ENCODE measurements at places on chromosomes 16 and 17.

DNA sequence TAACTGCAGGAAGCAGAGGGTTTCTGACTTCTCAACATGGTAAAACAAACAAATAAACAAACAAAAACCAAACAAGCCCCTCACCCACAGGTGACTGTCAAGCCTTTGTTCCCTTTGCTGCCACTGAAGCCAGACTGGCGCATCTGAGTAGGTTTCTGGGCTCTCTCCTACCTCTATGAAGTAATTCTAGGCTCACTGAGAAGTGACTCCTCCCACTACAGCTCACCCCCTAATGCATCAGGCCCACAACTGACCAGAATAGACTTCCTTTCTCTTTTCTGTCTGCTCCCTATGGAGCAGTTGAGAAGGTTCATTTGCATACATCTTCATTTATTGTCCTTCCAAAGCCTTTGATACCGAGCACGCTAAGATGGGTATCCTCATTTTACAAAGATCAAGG, 77.0 kb upstream of the CCL2 start:
- DNase-seq = no peak

DNA sequence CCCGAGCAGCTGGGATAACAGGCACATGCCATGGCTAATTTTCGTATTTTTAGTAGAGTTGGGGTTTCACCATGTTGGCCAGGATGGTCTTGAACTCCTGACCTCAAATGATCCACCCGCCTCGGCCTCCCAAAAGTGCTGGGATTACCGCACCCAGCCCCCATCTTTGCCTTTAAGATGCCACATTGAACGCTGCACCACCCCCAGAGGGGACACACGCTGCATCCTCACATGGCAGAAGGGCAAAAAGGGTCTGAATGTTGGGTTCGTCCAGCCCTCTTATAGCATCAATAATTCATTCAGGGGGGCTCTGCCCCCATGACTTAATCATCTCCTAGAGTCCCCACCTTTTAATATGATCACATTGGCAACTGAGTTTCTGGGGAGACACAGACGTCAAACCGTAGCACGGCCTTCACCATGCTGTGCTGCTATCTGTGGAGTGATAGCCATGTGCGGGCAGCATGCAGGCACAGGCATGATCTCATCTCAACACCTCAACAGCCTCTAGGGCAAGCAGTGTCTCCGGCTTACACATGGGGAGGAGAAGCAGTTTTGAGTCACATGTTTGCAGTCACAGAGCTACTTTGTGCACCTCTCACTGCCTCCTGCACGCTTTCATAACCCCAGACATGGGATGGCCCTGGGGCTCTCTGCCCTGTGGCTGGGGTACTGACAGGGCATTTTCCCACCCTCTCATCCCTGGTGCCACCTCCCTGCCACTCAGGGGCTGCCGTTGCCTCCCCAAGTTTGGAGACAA, 30.0 kb downstream of the IL21R start:
- DNase-seq = no peak

DNA sequence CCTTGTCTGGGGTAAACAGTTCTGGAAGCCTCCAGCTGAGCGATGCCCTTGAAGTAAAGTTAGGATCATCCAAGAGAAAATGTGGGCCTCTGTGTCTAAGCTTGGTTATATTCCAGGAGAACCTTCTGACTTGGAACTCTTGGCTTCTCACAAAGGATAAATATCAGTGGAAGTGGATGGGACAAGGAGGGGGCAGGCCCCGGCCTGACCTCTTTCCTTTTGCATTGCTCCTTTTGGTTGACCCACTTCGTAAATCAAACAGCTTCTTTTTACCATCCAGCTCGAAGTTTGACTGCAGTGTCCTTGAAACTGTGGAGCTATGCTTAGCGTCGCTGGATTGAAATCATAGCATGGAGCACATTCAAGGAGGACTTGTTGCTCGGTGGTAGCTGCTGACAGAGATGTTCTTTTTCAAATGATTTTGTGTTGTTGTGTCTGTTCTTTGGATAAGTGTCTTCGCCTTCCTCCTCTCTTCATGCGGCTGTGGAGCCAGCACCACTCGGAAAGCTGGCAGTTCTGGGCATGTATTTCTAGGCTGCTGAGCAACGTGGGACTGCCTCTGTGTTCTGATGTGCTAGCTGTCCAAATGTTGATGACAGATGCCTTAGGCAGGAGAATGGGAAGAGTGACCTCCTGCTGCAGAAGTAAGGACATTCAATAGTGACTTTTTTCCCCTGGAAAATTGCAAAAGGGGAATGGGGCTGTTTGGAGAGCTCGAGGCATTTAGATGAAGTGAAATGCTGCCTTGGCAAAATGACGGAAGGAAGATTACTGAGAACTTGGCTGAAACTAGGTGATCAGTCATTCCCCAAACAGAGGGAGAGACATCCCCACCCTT, 4.5 kb downstream of the MINK1 start:
- DNase-seq = no peak

GRCh38 chr17:31524926-31525800, 133.7 kb downstream of the RAB11FIP4 start:
- peak; percentile 86 for DNase-seq

DNA sequence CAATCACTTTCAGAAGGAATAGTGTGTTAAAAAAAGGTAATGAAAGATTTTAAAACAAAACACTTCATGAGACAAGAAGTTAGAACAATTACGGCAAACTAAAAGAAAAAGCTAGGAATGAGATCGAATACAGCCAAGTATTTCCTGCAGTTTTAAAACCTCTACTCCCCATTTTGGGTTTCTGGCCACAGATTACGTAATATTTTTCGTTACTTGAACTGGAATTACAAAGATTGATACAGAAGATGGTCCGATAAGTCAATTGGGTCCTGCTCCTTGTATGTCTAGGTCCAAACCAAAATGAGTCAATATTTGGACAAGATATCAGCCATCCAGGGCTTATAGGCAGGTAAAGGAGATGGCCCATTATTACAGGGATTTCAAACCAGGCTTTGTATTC, 52.2 kb downstream of the SIAH1 start:
- no peak for DNase-seq

GRCh38 chr16:14559809-14560241, 70.2 kb downstream of the PARN start:
- no peak for DNase-seq

DNA sequence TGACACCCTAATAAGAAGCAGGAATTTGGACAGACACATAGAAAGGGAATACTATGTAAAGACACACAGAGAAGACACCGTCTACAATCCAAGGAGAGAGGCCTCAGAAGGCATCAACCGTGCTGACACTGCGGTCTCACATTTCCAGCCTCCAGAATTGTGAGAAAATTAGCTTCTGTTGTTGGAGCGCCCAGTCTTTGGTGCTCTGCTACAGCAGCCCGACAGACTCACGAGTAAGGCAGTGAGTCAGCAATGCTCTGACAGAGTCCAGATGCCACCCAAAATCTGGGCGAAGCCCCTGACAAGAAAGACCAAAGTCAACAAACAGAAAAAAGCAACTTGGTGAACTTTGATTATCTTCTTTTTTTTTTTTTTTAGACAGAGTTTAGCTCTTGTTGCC, 32.5 kb upstream of the RAI1 start:
- DNase-seq = no peak

- peak; percentile 96 for DNase-seq
These were observed 14.4 kb downstream of the MIS12 start for GRCh38 chr17:5500589-5501391.

- no peak for DNase-seq
These were observed 177.9 kb downstream of the SPECC1 start for GRCh38 chr17:20187049-20187448.

Data from HTR-8/SVneo (cell line).